ENCODE measurements at places on chromosomes 11 and 22.

DNA sequence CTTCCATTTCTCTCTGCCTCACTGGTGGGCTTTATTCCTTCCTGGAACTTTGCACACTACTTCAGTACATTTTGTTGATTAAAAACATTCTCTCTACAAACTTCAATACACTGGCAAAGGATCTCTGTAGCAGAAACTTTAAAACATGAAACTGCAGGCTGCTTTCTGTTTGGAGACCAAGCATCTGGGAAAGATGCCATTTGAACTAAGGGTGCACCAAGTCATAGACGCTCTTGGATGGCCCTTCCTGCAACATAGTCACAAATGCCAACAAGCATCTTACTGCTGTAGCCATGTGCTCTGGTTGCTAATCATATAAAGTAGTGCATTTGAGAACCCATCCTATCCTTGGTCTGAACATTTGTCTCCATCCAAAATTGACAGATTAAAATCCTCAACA lies 56.4 kb downstream of the SNX19 start:
- DNase-seq, result no peak

DNA sequence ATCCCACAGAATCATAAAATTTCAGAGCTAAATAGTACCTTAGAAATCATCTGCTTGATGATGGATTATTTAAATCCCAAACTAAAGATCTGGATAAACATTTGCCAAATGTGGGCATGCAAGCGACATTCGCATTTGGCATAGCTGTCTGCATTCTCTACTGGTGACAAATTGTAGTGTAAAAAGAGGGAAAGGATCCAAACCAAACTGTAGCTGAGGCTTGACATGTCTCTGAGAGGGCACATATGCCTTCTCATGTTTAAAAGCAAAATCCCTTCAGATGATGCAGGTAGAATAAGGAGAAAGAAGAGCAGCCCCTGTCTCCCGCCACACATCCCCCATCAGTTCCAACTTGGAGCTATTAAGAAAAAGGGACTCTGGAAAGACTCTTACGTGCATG lies 257.5 kb upstream of the MTNR1B start:
- no peak for DNase-seq

DNA sequence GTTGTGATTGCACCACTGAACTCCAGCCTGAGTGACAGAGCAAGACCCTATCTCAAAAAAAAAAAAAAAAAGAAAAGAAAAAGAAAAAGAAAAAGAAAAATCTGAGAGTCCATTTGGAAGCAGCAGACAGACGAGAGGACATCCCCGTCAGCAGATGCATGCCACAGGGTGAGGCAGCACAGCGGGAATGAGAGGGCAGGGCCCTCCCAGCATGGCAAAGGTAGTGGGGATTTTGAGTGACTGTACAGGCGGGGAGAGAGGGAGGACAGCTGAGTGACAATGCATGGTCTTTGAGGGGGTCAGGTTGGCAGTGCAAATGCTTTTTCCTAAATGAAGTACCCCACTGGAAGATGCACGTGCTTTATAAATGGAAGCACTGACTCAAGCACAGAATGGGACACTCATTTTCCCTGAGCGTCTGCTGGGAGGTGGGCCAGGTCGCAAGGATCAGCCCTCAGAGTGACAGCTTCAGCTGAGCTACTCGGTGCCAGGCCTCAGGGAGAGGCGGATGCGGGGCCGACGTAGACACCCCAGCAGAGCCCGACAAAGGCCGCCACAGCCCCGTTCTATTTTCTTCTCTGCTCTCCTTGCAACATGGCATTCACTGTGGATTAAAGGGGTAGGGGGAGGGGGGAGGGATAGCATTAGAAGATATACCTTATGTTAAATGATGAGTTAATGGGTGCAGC lies 113.5 kb downstream of the SHANK2 start:
- DNase-seq, result no peak

DNA sequence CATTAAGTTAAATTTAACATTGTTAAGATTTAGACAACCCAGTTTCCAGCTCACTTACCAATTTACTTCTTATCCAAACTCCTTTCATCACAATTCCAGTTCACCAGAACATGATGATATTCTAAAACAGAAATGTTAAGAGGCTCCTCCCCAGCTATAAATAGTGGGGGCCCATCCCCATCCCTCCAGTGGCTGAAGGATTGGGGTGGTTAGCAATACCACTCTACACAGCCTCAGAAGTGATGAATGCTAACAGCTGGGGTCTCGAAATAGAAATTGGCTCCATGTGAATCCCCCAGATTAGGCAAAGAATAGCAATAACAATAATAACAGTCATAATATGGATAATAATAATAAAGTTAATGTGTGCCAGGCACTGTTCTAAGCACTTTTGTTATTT lies 97.9 kb upstream of the NCAM1 start:
- DNase-seq, result no peak

- no peak for DNase-seq
These were observed 879.0 kb downstream of the BRD1 start for GRCh38 chr22:48948575-48949170.

DNA sequence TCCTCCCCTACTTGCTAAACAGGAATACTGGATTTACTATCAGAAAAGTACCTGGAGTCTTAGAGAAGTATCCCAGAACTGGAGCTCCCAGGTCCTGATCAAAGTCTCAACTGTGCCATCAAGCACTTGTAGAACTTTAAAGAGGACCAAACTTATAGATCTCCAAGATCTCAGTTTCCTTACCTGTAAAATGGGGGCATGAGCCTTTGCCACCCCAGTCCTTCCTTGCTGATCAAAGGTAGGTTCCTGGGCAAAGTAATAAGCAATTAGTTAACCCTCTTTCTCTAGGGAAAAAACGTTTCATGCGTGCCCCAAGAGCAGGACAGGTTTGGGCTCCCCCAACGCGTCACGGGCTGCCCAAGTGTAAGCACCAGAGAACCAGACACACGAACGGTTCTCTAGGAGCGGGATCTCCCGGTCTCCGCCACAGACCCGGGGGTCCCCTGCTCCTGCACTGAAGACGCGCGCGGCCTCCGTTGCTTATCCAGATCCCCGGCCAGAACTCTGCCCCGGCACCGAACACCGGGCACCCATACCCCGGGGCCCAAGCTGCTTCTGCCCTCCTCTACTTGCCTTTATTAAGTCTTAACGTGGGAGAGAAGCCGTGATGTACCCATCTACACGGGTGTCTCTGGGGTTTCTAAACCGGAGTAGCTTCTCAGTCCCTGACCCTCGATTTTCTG lies 505 bp downstream of the ZNF214 start:
- peak; percentile 86 for DNase-seq

Measured in NCI-H1417 (cell line).